Amniotic epithelial cell (primary cell): ENCODE measurements at places on chromosomes 3 and 15.

GRCh38 chr3:44554626-44555592, at the start of gene ZKSCAN7:
Gene ZKSCAN7, plus strand, starts transcription at chr3:44555193. Its CDS starts 1,855 bp downstream, at chr3:44557048.
- DNase-seq: peak; percentile 56

DNA sequence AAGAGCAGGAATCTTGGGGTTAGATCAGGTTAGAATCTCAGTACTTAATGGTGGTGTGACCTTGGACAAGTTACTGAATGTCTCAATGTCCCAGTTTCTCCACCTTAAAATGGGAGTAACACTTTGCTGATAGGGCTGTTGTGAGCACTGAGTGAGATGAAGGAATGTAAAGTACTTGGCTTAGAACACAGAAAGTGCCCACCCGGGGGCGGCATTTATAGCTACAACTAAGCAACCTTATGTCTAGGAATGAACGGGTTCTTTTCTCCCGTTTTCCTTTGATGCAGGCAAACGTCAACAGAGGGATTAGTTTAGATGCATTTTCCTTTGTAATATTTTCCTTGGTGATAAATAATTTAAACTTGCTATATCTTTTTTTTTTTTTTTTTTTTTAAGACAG, 176.6 kb downstream of the USP13 start:
- peak; percentile 66 for DNase-seq

- peak; percentile 34 for DNase-seq
Measured at GRCh38 chr3:29067007-29067406, 213.9 kb upstream of the RBMS3 start.

DNA sequence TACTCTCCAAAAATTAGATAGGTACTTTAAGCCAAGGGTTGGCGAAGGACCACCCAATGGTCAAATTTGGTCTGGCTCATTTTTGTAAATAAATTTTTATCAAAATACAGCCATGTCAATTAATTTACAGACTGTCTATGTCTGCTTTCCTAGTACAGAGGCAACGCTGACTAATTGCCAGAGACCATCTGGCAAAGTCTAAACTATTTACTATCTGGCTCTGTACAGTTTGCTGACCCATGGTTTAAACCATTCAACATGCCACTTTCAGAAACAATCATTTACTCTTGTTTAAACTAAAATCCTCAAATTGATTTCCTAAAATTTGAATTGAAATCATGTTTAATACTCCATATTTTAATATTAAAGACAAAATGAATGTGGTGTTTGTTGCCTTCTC, 25.9 kb downstream of the CBLB start:
- peak; percentile 47 for DNase-seq

GRCh38 chr15:35000511-35000910, 12.4 kb upstream of the ZNF770 start:
- peak; percentile 88 for DNase-seq

- no peak for DNase-seq
Measured at GRCh38 chr3:130838898-130839600, 54.8 kb upstream of the ATP2C1 start.

GRCh38 chr15:78076231-78077052, 1.1 kb downstream of the TBC1D2B start:
- DNase-seq: peak; percentile 30

- DNase-seq: no peak
Measured at GRCh38 chr3:192399767-192400166, 327.6 kb downstream of the FGF12 start.

- DNase-seq: peak; percentile 31
Measured at GRCh38 chr3:194690501-194691372, 5.1 kb downstream of the FAM43A start.

GRCh38 chr15:77417602-77418001, 2.3 kb downstream of the PEAK1 start:
- peak; percentile 51 for DNase-seq
